ENCODE measurements at places on chromosomes 13 and 19.
A peak's percentile ranks its signal among the peaks of the same experiment; 100 is the strongest.

GRCh38 chr19:33245948-33246708 is 20.5 kb upstream of the SLC7A10 start:
- no peak for DNase-seq

DNA sequence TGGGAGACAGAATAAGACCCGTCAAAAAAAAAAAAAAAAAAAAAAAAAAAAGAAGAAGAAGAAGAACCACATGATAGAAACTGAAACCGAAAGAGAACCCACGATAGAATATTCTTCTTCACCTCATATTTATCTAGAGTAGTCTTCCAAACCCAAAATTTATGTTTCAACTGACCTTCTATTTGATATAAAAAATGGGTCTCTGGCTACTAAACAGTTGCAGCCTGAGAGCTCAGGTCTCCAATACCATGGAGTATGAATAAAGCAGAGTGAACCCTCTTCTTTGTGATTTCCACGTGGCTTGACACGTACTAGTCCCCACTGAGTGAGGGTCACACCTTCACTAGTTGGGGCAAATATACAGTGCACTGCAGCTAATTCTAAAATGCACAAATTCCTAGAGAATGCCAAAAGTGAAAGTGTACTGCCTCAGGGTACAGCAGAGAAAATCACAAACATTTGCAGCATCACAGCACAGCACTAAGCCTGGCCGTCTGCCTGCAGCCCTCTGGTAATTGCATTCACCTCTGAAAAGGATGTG is 30.8 kb upstream of the RFC3 start:
- no peak for DNase-seq

DNA sequence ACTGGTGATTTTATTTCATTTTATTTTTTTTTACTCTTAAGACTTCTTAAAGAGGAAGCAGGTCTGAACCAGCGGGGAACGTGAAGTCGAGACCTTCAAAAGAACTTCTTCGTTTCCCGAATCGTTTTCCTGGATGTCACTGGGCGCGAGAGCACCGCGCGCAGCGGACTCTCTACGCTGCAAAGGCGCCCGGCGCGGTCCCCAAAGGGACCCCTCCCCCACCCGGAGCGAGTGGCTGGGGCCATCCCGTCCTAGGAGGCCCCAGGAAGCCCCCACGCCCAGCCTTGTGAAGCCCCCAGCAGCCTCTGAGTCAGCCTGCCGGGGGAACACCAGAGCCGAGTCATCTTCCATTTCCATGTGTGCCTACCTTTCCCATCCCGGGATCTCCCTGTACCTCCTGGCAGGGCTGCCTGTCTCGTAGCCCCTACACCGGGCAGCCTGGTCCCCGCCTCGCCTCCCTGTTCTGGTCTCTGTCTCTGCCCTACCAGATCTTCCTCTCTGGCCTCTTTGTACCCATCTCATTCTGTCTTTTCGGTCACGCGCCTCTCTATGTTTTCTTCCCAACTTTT is 608 bp downstream of the CD70 start:
- no peak for DNase-seq

- DNase-seq, result no peak
These were observed 437.5 kb downstream of the KLF12 start for GRCh38 chr13:73696713-73697112.

DNA sequence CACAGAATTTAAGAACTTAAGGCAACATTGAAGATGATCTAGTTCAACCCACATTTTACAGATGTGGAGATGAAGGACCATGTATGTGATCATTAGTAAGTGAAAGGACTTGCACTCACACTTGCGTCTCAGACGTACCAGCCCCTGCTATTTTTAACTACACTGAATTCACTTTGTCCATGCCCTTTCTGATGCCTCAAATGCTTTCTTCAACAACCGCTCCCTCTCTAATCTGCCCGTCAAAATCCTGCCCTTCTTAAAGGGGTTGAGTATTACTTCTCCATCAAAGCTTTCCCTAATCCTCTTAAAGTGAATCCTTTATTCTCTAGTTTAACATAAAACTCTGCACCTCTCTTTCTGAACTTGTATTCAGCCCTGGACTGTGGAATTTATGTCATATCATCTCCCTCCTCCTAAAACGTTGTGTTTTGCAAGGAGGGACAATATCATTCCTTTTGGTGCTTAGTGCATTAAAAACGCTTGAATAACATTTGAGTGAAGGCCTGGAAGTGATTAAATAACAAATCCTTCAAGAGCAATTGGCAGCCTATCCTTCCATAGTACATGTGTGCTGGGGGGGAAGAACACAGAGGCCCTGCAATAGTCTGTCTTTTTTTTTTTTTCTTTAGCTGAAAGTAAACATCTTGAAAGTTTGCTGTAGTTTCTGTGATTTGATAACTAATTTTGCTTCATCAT is 493.3 kb downstream of the LMO7 start:
- DNase-seq, result no peak

DNA sequence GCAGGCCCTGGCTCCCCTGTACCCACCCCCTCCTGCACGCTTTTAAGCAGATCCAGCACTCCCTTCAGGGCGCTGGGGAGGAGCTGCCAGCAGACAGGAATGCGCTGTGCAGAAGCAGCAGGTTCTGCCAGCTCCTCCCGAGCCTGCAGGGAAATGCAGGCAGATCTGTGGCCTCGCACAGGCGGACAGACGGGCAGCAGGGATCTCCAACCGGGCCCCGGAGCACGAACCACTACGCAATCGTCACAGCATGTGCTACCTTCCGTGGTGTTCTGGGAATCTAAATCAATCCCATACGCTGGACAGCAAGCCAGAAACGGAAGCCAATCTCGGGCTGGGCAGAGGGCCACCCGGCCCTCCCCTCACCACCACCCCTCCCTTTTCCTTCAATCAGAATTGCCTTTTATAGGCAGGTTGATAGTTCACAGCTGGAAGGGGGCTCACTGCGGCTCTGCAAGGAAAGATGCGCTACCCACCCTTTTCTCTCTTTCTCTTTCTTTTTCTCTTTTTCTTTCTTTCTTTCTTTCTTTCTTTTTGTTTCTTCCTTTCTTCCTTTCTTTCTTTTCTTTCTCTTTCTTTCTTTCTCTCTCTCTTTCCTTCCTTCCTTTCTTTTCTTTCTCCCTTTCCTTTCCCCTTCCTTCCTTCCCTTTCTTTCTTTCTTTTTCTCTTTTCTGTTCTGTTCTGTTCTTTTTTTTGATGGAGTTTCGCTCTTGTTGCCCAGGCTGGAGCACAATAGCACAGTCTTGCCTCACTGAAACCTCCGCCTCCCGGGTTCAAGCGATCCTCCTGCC is 99.9 kb downstream of the GNG7 start:
- DNase-seq, result peak; percentile 95
